Right ventricle myocardium superior (tissue), 1 donor: ENCODE measurements at places on chromosomes 3 and 15.

- DNase-seq, result no peak
These were observed 65.9 kb downstream of the SLCO2A1 start for GRCh38 chr3:133963657-133964396.

- no peak for DNase-seq
These were observed 14.9 kb downstream of the CNTN3 start for GRCh38 chr3:74599564-74599963.

DNA sequence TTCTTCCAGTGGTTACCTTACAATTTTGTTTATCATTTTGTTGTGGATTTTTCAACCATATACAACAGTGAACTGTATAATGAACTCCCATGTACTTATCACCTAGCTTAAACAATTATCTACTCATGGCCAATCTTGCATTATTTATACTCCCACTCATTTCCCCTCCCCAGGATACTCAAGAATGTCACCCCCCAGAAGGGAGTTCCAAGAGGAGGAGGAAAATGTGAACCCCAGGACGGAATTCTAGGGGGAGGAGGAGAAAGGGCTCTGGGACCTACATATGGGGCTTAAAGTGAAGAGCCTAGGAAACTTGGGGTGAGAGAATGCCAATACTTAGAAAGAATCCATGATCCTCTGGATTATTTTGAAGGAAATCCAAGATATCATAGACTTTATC, 59.3 kb downstream of the TSC22D2 start:
- no peak for DNase-seq

DNA sequence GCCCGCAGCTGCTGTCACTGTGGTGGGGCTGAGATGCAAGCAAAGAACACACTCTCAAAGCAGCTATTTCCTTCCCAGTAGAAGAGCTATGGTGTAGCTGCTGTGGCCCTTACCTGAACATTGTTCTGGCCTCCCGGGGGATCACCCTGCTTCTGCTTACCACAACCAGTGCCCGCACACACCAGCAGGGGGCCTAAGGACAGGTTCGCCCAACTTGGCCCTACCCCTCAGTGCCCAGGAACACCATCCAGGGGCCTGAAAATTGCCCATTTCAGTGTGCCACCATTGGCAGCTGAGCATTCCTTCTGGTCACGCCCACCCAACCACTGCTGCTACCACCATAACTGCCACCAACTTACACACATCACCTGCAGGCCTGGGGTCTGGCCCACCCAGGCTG, 113.0 kb downstream of the TP63 start:
- no peak for DNase-seq

DNA sequence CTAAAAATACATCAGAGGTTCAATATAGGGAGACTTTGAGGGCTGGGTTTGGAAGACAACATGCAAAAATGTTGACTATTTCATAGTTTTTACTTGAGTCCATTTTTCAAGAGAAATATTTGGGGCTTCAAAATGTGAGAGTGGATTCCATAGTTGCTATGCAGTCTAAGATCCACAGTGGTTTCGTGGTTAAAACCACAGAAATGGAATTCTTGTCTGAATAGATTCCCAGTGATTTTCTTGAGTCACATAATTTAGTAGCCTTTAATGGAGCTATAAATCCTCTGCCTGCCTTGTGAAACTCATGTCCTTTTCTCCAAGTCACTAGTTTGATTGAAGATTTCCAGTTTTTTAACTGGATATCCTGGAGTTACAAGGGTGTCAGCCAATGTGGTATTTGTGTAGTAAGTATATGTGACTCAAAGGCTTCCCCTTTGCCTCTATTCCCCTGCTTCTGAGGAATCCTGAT, 94.7 kb upstream of the RBMS3 start:
- no peak for DNase-seq

GRCh38 chr3:149077628-149078027, 8.7 kb downstream of the HLTF start:
- DNase-seq, result no peak

DNA sequence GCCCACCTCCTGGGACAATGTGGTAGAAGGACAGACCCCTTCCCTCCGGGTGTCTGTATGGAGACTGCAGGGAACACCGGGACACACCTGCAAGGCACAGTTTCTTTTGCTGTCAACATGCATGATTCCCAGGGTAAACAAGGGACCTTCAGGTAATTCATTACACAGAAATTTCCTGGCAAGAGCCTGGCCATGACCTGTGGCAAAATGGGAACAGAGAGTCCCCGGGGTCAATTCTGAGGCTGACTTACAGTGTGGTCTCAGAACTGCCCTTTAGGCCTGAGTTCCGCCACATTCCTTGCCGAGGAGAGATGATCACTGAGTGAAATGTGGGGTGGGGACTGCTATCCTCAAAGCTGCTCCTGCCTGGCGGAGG, 6.3 kb downstream of the STARD5 start:
- DNase-seq, result no peak

DNA sequence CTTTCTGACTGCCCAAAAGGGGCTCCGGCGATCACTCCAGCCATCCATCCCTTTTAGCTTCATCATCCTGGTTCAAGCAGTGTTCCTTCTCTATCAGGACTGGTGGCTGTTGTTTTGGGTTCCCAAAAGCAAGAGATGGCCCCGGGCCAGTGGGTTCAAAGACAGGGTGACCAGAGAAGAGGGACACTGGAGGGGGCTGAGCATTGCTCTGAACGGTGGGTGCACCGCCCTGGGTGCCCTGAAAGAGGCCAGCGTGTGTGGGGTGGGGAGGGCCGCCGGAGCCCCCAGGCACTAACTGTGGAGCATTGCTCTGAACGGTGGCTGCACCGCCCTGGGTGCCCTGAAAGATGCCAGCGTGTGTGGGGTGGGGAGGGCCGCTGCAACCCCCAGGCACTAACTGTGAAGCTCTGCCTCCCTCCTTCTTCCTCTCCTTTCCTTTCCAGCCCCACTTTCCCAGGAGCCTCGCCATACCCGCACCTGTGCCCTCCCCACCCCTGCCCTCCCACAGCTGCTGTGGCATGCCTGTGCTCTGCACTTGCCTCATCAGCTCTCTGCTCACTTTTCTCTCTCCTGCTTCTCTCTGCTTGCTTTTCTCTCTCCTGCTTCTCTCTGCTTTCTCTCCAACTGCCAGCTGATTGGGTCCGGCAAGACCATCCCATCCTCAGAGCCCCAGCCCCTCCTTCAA, 37.4 kb upstream of the OR4F6 start:
- DNase-seq, result no peak

- no peak for DNase-seq
These were observed 27.9 kb upstream of the NIT2 start for GRCh38 chr3:100306695-100307094.

DNA sequence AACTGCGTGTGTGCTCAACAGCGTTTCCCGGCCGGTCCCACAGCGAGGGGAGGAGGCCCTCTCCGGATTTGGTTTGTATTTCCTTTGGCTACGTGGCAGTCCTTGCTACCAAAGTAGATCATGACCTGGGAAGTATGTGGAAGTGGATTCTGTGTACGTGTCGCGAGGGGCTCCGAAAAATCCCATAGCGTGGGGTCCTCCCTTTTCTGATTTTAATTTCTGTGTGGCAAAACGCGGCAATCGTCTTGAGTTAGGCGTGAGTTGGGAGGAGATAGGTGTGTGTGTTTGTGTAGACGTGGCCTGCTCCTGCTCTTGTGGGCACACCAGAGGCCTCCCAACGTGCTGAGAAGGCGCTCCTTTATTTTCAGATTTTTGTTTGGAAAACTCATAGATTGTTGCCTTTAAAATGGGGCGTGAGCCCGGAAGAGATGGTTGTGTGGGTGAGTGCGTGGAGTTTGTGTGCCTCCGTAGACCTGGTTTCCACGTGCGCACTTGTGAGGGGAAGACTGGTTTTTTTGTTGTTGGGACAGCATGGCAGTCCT, 1.2 kb downstream of the TRIM71 start:
- no peak for DNase-seq

DNA sequence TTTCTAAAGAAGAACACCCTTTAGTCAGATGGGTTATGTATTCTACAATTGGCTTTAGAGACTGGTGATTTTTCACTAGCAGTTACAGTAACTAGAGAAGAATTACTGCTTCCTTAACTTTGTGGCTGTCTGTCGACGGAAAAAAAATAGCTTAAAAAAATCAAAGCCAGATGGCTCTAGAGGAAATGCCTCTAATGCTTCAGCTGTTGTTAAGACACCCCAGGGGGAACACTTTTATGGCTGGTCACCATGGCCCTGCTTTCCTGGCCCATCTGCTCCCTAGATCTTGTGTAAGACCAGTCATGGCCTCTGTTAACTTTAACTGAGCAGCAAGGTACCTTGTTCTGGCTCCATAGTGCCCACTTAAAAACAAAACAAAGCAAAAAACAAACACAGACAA, 198.6 kb upstream of the PLSCR5 start:
- no peak for DNase-seq

- DNase-seq, result peak; percentile 82
These were observed 21.5 kb downstream of the SSUH2 start for GRCh38 chr3:8622873-8623691.

DNA sequence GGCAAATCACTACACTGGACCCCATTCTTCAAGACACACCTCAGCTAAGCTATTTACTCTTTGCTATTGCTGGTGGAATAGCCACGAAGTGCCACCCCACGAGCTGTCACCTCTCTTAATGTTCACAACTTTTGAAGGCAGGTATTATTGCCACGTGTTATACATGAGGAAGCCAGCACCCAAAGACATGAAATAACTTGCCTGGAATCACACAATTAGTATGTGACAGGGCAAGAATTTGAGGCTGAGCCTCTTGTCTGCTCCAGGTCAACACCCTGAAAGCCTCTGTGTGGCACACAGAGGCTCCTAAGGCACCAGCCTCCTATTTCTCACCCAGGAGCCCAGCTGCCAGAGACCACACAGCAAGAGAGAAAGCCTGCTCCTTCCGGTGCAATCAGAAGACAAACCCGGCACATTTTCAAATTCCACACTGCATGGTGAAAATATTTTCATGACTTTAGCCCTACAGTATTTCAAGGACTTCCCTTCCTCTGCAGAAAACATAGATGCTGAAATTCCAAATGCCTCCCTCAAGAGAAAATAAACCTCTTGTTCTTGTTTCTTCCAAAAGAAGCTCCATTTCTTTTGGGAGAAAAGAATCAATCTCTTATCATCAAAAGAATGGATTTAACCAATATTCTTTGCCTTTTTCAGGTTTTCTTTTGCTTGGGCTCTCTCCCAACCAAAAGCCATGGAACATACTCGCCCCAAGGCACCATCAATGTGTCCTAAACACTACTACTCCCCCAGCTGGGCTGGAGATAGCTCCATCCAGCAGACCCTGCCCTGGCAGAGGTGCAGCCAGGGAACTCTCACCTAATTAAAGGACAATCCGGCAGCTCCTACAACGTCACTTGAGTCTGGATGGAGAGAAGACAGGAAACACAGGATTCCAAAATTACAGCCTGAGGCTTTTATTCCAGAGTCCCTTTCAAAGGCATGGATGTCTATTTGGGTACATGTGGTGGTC, 84.7 kb upstream of the THBS1 start:
- no peak for DNase-seq

DNA sequence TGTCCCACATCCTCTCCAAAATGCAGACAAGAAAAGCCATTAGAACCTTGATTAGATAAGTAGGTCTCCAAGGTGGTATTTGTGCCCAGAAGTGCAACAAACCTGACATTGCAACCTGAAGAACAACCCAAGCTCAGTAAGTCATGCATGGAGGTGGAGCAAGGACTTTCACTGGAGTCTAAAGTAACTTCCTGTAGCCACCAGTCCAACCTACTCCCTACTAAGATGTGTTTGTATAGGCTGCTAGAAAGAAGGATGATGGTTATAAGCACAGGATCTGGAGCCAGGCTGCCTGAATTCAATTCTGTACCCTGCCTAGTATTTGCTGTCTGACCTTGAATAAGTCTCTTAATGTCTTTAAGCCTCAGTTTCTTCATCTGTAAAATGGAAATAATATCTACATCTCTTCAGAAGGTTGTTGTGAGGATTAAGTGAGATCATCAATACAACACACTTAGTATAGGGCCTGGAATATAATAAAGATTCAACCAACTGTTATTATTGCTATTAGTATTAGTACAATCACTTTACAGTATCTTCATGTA, 32.3 kb downstream of the HDC start:
- DNase-seq, result no peak

DNA sequence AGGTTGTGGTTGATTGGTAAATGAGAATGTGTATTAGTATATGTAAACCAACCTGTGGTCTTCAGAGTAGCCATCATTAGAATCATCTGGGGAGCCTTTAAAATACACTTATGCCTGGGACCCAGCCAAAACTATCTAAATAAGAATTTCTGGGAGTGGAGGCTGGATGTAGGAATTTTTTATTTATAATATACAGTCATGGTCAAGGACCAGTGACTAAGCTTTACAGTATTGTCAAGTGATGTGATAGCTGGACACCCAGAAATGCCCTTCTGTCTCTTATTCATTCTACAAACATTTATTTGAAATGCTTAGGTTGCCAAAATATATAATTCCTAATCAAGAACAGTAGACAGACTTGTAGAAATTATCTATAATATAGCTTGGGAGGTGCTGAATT, 132.2 kb downstream of the MBNL1 start:
- no peak for DNase-seq

DNA sequence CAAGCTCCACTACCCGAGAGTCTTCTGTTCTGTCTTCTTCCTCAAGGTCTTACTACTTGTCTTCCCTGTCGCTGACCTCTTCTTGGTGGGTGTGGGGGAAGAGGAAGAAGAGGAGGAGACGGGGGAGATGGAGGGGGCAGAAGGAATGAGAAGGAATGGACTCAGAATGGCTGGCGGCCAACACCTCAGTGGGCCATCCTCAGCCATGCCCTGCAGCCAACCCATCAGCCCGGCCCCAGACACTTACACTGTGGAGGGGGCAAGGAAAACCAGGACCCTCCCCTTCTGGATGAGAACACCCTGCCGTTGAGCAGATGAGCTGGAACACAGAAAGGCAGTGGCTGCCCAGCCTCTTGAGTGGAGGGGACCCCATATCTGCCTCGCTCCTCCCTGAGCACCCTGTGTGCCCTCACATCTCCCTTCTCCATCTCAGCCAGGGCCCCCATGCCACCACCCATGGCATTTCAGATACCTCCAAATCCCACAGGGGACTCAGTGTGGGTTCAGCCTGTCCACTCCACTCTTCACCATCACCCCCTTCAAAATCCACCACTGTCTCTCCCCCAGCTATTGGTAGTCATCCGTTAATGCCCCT, 45.5 kb upstream of the PRR23E start:
- no peak for DNase-seq

DNA sequence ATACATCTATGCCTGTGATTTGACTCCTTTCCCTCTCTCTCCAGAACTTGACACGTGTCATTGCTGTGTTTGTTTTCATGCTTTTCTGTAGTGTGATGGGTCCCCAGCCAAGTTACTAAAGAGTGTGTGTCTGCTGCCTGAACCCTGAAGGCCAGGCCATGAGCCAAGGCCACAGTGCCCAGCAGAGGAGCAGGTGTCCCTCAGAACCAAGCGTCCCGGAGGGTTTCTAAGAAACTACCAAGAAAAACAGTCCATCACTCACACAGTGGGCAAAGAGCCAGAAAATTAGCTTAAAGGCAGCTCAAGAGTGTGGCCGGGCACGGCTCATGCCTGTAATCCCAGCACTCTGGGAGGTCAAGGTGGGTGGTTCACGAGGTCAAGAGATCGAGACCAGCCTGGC, 35.2 kb downstream of the FBXO45 start:
- no peak for DNase-seq
